ENCODE measurements at places on chromosomes 6 and 20. TPM values are rescaled to one million over a fixed set of nuclear protein-coding genes. Genes with fewer than 3 reads are reported as not detected.

- DNase-seq = no peak
These were observed 156.8 kb downstream of the DLL1 start for GRCh38 chr6:170134031-170134470.

- DNase-seq = no peak
These were observed 281.4 kb upstream of the SOX4 start for GRCh38 chr6:21312118-21312517.

Gene NCOA5
- polyA plus RNA-seq = 10.1 TPM

Gene SRSF6
- polyA plus RNA-seq = 49.4 TPM

GRCh38 chr20:48532028-48532427, 295.8 kb downstream of the PREX1 start:
- DNase-seq = no peak

Gene EYS
- 0.35 TPM for polyA plus RNA-seq
